ENCODE measurements at places on chromosomes 16 and 17.

DNA sequence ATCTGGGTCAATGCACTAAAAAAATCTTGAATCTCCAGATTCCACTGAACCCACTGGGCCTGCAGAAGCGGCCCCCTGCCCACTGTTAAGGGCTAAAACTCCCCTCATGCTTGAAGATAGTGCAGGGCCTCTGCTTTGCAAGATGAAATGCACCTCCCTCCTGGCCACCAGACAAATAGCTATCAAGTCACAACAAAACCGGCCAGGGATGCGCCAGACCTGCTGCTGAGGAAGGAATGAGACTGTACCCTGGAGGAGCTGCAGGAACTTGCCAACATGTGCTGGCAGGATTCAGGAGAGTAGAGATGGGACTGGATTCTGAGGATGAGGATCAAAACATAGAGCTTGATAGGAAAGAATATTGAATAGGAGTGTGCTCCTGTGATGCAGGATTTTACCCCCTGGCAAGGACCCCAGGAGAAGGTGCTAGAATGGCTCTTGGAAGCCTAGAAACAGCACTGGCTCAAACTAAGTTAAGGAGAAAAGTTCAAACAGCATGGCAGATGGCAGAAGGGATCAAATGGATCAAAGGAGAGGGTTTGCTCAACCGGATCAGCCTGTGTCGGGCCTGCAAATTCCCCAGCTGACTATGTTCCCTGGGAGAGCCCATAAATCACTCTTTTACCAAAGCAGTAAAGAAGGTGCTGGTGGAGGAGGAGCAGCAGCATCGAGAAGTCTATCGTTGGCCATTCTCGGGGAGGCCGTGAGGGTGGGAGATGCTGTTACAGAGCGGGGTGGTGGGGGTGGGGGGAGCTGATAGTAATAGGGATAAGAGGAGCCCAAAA lies 27.2 kb upstream of the XYLT2 start:
- no peak for DNase-seq

- no peak for DNase-seq
Measured at GRCh38 chr17:29283496-29283895, 10.5 kb downstream of the NUFIP2 start.

GRCh38 chr17:59004338-59005111 lies 102.2 kb downstream of the TRIM37 start:
- peak; percentile 76 for DNase-seq

DNA sequence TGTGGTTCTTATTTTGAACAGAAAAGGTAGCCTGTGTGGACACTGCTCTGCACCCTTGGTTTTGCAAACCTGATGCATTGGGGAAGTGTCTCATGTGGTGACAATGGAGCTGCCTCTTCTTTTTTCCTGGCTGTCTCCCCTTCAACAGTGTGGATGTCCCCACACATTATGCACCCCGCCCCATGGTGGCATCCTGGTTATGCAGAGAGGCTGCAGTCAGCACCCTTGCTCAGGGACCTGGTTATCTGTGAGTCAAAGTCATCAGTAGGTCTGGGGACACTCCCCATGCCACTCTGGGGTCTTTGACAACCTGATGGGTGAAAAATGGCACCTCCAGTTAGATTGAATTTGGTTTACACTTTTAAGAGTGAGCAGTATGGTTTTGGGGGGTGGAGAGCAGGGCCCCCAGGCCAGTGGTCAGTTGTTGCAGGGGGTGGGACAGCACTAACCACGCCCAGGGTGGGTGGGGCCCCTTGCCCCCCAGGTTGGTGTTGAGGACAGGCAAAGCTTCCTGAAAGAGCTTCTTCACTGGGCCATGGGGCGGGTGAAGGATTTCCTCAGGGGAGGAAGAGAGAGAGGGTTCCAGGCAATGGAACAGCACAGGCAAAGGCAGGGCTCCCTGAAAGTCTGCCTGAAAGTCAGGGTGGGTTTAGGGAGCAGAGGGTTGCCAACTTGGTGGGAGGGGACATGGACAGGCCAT lies 24.6 kb upstream of the KCNJ12 start:
- no peak for DNase-seq

- DNase-seq, result no peak
Measured at GRCh38 chr17:16529906-16530305, 37.9 kb upstream of the LRRC75A start.

- DNase-seq, result no peak
Measured at GRCh38 chr17:50517011-50517410, 8.8 kb downstream of the MYCBPAP start.

- DNase-seq, result no peak
Measured at GRCh38 chr17:50891577-50891989, 25.4 kb upstream of the TOB1 start.

- DNase-seq, result no peak
Measured at GRCh38 chr17:56177361-56177760, 24.1 kb downstream of the ANKFN1 start.

- peak; percentile 78 for DNase-seq
Measured at GRCh38 chr17:40399185-40399584, 18.5 kb downstream of the TOP2A start.

DNA sequence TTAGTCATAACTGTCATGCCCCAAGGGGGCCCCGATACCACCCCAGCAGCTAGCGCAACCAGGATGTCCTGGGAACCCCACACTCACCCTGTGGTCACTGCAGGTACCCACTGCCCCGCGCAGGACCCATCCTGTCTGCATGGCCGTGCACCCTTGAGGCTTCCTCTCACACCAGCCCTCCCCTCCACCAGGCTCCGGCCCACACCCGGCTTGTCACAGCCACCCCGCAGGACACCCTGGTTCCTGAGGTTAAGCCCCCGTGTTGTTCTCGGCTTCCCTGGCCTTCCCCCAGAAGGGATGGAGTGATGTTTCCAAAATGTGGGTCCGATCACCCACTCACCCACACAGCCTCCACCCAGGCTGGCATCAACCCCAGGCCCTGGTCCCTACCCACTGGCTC lies 7.5 kb downstream of the DNASE1L2 start:
- DNase-seq, result no peak

- peak; percentile 19 for DNase-seq
Measured at GRCh38 chr16:28503470-28504259, 3.0 kb downstream of the IL27 start.

GRCh38 chr17:14784997-14785696 lies 480.0 kb downstream of the PMP22 start:
- DNase-seq, result no peak

DNA sequence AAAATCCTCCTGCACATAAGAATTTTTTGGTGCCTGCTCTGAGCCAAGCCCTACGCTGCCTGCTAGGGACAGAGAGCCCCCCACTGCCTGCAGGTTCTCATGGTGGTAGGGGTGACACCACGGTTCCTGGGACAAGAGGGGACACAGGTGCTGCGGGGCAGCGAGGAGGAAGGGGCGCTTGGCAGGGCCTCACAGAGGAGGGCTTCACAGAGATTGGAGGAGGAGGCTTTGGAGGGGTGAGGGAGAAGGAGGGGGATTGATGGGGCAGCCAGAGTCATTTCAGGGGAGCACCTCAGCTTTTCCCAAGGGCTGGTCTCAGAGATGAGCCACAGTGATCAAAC lies 29.8 kb upstream of the GSG1L start:
- no peak for DNase-seq

- DNase-seq, result peak; percentile 13
Measured at GRCh38 chr16:60907645-60908044, 1128.6 kb downstream of the CDH8 start.

DNA sequence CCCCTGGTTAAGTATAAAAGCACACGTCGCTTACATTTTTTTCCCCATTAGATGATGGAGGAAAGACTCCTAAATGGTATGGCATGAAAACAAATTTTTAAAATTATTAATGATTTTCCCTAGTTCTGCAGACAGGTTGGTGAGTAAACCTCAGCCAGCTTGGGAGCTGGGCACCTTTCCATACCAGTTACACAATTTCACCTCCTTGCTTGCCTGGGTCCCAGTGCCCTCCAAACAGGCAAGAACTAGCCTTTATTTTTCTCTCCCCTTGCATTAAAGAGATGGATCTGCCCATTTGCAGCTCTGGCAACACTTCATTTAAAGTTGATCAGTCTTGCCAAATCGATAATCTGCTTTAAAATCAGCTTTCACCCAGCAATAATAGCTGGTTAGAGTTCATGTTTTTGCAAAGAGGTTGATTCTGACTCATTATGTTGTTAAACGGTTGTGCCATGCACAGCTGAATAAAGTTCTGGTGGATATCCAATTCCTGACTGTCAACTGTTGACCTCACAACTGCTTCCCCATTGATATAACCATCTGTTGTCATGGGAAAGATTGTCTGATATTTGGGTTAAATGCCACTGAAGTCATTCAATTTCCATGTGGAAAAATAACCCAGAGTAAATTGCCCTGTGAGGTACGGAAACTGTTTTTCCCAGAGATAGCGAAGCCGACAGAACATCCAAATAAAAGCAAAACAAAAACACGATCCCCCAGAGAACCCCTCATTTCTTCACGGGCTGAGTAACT lies 1.3 kb downstream of the C17orf58 start:
- DNase-seq, result peak; percentile 78

DNA sequence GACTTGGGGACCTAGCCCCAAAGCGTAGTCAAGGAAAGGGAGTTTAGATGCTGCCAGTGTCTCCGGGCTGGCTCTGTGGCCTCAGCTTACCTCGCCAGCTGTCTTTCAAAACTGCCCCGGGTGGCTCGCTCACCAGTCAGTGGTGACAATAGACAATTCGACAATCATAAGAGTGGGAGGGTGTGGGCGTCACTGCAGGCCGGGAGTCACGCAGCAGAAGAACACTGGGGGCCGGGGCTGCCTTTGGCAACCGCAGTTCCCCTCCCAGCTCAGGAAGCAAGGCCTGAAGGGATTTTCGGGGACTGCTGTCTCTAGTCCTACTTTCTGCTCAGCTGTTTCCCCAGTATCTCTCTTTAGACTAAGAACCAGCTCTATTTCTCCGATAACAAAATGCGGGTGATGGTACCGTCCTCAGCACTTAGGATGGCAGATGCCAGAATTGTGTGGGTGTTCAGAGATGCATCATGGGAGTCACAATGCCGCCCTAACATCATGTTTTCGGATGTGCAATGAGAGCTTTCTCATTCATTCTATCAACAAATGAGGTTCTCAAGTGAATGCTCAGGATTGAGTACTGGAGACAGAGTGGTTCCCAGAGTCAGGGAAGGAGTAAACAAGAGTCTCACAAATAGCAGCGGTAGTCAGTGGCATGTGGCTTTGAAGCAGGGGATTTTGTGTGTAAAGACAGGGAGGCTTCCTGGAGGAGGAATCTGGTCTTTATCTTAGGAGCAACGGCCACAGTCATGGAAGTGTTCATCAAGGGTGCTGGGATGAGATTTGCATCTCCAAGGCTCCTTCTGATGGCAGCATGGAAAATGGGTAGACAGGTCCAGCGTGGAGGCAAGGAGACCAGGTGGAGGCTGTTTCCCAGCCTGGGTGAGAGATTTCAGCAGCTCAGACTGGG lies 93.1 kb downstream of the ZDHHC7 start:
- DNase-seq, result no peak

- no peak for DNase-seq
Measured at GRCh38 chr17:32914181-32914580, 13.8 kb upstream of the TMEM98 start.

DNA sequence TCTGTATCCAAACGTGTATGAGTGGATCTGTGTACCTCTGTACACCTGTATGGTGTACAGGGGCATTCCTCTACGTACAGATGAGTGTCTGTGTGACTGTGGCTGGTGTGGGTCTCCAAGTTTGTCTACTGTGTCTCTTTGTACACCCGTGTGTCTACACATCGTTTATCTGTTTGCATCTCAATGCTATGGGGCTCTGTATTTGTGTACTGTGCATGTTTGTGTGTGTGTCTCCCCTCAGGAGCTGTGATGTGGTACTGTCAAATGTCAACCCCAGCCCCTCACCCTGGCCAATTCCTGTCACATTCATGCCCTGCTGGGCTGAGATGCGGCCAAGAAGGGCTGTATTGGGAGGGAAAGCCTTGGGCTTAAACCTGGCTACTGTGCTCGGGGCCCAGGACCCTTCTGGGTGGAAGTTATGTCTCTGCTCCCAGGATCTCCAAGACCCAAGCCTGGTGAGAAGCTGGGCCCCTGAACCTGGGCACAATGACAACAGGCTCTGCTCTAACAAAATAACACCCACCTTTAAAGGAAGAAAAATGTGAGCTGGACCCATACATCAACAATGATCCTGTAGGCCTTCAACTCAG lies 3.5 kb upstream of the NAGS start:
- no peak for DNase-seq

- DNase-seq, result no peak
Measured at GRCh38 chr16:70160388-70160787, 13.2 kb upstream of the CLEC18C start.

- DNase-seq, result no peak
Measured at GRCh38 chr17:17491546-17491988, 4.6 kb downstream of the RASD1 start.

DNA sequence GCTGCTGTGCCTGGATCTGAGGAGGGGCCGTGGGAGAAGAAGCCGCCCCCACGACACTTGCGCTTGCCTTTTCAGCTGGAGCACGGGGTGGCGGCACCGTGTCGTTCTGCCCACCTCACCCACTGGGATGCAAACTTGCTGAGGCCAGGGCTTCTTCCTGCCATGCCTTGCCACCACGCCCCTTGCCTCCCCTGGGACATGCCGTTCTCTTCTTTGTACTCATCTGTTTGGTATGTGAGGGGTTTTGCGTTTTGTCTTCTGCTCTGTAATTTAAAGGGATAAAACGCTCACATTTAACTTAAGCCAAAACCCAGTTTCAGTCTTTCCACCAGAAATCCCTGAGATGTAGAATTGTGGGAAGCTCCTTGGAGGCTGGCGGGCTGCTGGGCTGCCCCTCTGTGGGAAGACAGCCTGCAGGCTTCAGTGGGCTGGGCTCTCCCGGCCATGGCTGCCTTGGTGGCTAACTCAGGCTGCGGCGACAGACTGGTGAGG lies 180.2 kb downstream of the RPTOR start:
- DNase-seq, result peak; percentile 62

DNA sequence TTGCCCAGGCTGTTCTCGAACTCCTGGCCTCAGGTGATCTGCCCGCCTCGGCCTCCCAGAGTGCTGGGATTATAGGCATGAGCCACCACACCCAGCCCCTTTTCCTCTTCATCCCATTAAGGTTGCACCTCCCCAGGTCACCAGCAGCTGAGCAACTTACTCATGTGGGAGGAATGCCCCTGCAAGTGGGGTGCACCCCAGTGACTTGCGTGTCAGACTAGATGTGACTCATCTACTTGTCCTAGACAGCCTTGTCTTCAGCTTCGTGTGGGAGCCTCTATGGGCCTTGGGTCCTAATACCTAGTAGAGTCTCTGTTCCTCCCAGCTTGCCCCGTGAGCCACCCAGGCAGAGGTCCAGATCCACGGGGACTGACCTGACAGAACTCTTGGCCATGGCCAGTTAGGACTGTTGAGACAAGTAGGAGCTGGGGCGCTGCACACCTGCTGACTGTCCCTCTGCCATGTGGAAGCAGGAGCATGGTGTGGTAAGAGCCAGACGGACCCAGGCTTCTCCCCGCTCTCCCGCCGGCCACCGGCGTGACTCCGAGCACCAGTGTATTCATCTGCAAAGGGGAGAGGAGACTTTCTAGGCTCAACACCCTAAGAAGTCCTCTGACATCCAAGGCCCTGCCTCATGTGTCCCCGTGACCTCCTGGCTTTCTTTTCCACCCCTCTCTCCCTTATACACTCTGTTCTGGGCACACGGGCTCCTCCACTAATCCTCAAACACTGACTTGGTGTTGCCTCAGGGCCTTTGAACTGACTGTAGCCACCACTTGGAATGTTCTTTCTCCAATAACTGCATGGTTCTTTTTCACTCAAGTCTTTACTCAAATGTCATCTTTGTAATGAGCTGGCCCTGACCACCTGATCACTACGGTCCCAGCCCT lies 11.6 kb upstream of the CBX4 start:
- peak; percentile 95 for DNase-seq

- DNase-seq, result no peak
Measured at GRCh38 chr17:45032174-45032541, 19.3 kb downstream of the DCAKD start.

All from ACHN (cell line).